ENCODE measurements at places on chromosomes 6 and 20. TPM values are rescaled to one million over a fixed set of nuclear protein-coding genes. Genes with fewer than 3 reads are reported as not detected.

GID8 gene
- total RNA-seq, result 44.2 TPM

LY6G6D gene
- not detected for total RNA-seq

TRIM15 gene
- total RNA-seq, result not detected

PTK6 gene
- 0.24 TPM for total RNA-seq

C4A gene
- total RNA-seq, result 0.94 TPM

EEF1E1 gene
- total RNA-seq, result 72.9 TPM

STMND1 gene
- total RNA-seq, result not detected

CYP24A1 gene
- total RNA-seq, result not detected

IL17A gene
- total RNA-seq, result not detected

SALL4 gene
- 1.8 TPM for total RNA-seq

BANF2 gene
- total RNA-seq, result not detected

BPIFB3 gene
- total RNA-seq, result not detected

C6orf141 gene
- 37.0 TPM for total RNA-seq

COL9A3 gene
- total RNA-seq, result 835 TPM

PNPLA1 gene
- total RNA-seq, result not detected

Data from A375 (cell line).